ENCODE measurements at places on chromosomes 1 and 21.

GRCh38 chr1:152870831-152871730, 7.0 kb upstream of the SMCP start:
- no peak for DNase-seq

GRCh38 chr1:95983831-95984230, 737.8 kb upstream of the PTBP2 start:
- no peak for DNase-seq

- no peak for DNase-seq
These were observed 843.9 kb downstream of the AMY1C start for GRCh38 chr1:104593413-104594187.

DNA sequence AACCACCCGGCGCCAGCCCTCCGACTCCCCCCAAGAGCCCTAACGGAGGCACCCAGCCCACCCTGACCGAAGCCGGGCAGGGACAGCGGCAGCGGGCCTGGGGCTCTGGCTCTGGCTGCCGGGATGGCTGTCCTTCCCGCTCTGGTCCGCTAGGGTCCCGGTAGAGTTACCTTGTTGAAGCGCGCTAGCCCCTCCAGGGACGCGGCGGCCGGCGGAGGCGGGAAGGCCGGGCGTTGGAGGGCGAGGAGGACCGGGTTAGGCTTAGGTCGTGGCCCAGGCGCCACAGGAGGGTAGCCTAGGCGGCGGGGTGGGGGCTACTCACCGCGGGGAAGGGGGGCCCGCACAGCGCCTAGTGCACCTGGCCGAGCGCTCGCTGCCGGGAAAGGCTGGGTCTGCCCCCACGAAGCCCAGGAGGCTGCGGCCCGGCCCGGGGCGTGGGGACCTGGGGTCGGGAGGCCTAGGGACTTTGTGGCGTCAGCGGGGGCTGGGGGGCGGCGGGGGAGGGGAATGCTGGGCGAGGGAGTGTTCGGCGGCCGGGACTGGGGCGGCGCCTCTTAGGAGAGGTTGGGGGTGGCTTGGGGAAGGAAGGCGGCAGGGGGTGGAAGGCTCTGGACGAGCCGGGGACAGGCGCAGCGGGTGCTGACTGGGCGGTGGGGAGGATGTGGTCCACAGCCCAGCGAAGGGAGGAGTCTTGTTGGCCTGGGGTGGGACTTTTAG, at the start of gene TRIM17:
TRIM17 (minus strand) TSS at position 645 of the 717 bp plus-strand sequence. CDS start 1,789 bp downstream, outside the sequence.
- no peak for DNase-seq

All from RCC 7860 (cell line).